ENCODE measurements at places on chromosomes 7 and 10.

- no peak for DNase-seq
Measured at GRCh38 chr10:96380821-96381220, 22.0 kb upstream of the OPALIN start.

DNA sequence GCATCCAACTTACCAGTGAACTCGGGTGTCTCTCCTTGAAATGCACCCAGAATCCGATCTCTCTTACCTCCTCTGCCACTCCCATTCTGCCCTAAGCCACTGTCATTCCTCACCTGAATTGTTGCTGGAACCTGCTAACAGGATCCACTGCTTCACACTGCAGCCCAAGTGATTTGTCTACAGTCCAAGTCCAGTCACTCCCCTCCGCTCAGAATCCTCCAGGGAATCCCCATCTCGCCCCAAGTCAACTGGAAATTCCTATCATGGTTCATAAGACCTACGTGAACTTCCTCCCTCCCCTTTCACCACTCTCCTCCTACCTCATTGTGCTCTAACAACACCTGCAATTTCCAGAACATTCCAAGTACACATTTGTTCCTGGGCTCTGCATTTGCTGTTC is 91.3 kb downstream of the SCRN1 start:
- no peak for DNase-seq

DNA sequence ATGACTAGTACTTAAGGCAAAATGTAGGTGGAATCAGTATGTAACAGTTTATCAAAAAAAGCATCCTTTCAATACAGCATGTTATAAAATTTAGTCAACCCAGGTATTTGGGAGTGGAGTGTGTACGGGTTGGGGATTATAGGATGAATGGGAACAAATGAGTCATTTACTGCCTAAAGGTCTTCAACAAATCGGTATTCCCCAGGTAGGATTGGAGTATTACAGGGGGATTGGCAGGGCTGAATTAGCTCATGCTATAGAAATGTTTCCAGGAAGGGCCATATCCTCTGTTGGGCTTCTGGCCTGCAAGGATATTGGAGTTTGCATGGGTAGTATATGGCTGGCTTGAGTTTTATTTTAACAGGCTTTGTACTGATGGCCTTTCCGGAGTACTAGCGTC is 723.7 kb downstream of the SORCS1 start:
- no peak for DNase-seq

GRCh38 chr7:6242561-6242960 is 29.9 kb downstream of the CYTH3 start:
- no peak for DNase-seq

DNA sequence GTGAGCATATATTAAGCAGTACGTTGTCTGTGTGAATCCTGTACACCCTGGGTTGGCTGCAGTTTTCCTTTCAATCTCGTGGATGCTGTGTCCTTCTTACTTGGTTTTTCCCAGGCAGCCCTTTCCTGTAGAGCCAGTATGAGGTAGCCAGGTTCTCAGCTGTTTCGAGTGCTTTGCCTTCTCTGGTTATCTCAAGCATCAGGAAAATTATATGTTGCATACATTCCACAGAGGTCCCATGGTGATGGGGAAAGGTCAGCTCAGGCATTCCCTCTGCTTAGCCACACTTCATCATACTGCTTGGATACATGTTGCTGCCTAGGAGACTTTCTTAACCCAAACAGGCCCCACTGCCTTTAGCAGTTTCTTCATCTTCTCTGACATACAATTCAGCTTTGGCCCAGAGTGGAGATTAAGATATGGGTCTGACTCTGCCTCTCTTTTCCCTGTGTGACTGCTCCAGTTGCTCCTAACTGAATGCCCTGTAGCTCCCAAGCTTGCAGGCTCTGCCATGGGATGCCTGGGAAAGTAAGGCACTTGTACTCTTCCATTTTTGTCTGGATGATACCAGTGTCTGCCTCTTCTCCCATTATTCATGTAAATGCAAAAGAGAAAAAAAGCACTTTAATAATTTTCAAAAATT is 11.3 kb downstream of the GNAI1 start:
- DNase-seq = no peak

DNA sequence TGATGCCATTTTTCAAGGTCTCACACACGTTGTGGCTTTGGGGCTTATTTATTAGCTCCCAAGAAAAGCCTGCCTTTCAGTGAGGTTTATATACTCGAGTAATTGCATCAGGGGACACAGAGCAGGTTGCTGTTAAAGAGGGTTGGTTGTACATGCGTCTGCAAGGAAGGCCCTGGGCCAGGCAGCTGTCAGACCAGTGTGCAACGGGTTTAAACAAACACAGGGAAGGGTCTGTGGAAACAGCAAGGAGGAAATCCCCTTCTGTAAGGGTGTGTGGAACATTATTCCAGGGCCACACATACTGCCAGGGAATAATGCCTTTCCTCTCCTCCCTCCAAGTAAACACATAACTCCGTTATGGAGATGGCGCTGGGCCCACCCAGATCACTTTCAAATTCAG is 1.7 kb upstream of the CHST15 start:
- DNase-seq = no peak

DNA sequence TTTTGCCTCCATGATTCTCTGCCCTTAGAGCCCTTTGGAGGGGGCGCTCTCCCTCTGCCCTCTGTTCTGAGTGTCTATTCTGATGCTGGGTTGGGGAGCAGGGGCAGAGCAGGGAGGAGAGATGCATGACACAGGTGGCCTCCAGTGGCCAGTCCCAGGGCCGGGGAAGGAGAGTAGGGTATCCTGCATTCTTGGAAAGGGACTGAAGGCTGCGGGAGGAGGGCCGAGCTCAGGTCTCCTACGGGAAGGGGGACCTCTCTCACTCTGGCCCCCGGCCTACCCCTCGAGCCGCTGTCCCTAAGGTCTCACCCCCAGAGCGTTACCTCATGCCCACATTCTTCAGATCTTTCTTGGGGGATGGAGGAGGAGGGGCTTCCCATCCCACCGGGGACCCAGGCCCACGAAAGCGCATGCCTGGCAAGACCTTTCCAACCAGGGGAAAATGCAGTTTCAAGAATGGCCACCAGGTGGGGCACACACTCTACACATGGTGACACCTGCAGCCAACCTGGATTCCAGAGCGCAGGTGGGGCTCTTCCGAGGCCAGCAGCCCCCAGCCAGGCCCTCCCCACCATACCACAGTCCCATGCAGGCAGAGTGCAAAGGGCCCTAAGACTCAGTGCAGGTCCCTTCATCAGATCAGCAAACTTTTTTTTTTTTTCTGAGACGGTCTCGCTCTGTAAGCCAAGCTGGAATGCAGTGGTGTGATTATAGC is 86.4 kb downstream of the MYL10 start:
- DNase-seq = peak; percentile 60

- no peak for DNase-seq
Measured at GRCh38 chr7:91357901-91358300, 93.7 kb downstream of the FZD1 start.

Measured in stimulated activated CD8-positive, alpha-beta memory T cell treated with anti-CD3 and anti-CD28 coated beads, Interleukin-7, amount 100 ng/mL, for 24 hours (primary cell).